ENCODE measurements at places on chromosomes 7 and 10. TPM values are rescaled to one million over a fixed set of nuclear protein-coding genes. Genes with fewer than 3 reads are reported as not detected.

The ACSM6 gene
- polyA plus RNA-seq: not detected

The ACTR3C gene
- polyA plus RNA-seq: 7.6 TPM

The PRSS2 gene
- polyA plus RNA-seq: not detected

The RAPGEF5 gene
- polyA plus RNA-seq: 6.8 TPM

The NIPSNAP2 gene
- polyA plus RNA-seq: 71.7 TPM

The SPDYE8 gene
- polyA plus RNA-seq: not detected

The ANXA8 gene
- polyA plus RNA-seq: not detected
